ENCODE measurements at places on chromosomes 5 and 9.

- DNase-seq, result no peak
These were observed 120.0 kb downstream of the ZNF354C start for GRCh38 chr5:179180061-179180610.

GRCh38 chr5:59655693-59656309 is 237.7 kb downstream of the PDE4D start:
- no peak for DNase-seq

- DNase-seq, result no peak
These were observed 115.8 kb upstream of the KIF2A start for GRCh38 chr5:62190173-62190572.

DNA sequence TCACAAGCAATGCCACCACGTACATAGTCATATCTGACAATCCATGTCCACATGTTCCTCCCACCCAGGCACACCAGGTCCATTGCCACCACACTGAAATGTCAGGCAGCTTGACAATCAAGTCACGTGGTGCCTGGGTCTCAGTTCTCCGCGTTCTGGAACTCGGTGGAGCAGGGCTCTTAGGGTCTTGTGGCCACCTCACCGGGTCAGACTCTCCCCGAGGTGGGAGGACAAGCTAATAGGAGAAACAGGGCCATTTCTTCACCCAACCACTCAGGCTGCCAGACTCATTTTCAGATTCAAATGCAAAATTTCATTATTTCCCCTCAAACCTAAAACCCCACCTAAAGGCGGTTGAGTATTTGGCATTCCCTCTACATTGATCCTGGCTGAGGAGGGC is 200.5 kb upstream of the GAS1 start:
- DNase-seq, result no peak

- no peak for DNase-seq
These were observed 229.7 kb upstream of the TAS2R1 start for GRCh38 chr5:9859808-9860207.

GRCh38 chr5:176740702-176741496 is 69.5 kb upstream of the UNC5A start:
- DNase-seq, result no peak

- no peak for DNase-seq
These were observed 21.7 kb upstream of the SPINK7 start for GRCh38 chr5:148290271-148291195.

GRCh38 chr5:3372289-3372688 is 223.3 kb upstream of the IRX1 start:
- DNase-seq, result no peak

DNA sequence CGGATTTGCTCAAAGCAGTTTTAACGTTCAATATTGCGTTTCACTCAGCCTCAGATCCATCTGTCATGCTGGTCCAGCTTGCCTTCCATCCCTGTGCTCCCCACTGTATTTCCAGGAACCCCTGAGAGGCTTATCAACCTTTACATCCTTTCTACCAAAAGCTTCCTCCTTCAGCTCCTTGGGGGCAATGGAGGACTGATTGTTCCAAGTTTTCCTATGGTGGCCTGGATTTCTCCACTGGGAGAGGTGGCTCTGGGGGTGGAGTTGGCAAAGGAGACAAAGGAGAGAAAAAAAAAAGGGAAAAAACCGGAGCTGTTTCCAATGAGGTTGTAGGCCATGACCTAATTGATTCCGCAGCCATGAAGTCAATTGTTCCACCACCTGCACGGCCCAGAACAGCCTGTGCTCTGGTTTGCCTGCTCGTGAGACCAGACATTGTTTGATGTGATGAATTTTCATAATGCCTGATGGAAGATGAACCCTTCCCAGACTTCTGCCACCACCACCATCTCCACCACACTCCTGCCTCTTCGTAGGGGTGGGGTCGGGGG is 54.1 kb downstream of the ABLIM3 start:
- DNase-seq, result no peak

- DNase-seq, result no peak
These were observed 234.9 kb downstream of the YTHDC2 start for GRCh38 chr5:113748403-113748802.

DNA sequence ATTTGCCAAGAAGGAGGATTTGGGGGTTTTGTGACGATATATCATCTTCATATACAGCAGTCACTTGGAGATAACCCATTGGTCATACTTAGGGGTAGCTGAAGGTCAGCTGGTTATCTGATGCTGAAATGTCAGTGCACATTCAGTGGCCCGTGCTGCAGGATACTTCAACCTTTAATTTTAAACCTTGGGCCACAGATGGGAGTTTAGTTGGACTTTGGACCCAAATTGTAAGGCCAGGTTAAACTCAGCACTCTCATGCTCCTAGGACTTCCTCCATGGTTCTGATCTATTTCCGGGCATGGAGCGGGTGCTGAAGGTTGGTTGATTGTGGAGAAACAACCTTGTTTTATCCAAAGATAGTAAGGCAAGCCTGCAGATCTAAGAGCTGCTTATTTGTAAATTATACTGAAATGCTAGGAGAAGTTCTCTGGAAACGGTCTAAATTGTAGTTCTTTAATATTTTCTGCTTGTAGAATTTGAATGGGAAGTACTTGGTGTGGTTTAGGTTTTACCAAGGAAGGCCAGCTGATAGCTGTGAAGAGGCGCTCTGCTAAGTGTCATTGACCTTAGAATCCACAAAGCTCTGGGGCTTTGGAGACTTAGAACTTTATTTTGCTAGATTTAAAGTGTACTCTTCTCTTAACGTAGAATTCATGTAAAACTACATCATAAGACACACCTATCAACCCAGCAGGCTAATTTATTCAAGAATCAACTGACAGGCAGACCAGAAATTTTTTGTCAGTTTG is 38.6 kb downstream of the SLC44A1 start:
- no peak for DNase-seq

GRCh38 chr5:136674178-136674577 is 308.8 kb upstream of the TRPC7 start:
- DNase-seq, result peak; percentile 30

DNA sequence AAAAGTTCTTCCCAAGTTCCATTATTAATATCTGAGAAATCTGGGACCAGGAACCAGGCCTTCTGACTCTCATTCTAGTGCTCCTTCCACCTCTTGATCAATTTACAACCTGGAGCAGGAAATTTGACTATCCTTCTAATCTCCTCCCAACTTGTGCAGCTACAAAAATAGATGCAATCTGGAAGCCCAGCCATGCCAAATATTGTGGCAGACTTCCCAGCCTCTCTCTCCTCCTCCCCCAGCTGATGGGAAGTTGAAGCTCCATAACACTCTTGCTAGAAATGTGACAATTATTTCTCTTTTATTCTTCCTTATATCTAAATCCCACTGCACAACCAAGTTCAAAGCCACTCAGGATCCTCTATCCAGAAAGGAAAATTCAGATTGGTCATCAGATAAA is 252.1 kb downstream of the SEC61B start:
- no peak for DNase-seq

DNA sequence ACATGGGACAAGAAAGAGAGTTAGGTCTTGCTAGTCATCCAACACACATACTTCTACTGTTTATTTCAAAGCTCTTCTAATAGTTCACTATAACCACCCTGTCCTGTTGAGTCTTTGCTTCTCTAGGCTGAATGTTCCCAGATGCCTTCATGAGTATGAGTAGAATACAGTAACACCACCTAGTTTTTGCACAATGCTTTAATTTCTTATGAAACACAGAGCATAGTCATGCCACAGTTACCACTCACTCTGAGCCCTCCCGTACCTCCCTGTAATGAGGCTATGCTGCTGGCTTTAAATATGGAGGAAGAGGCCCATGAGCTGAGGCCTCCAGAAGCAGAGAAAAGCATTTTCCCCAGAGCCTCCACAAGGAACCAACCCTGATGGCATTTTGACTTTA is 75.0 kb upstream of the SLC1A3 start:
- DNase-seq, result no peak

GRCh38 chr5:103373597-103374472 is 115.3 kb downstream of the MACIR start:
- peak; percentile 27 for DNase-seq

- no peak for DNase-seq
These were observed 139.3 kb downstream of the PAX5 start for GRCh38 chr9:36894695-36895310.

GRCh38 chr5:5341531-5342292 is 80.8 kb upstream of the ICE1 start:
- no peak for DNase-seq

DNA sequence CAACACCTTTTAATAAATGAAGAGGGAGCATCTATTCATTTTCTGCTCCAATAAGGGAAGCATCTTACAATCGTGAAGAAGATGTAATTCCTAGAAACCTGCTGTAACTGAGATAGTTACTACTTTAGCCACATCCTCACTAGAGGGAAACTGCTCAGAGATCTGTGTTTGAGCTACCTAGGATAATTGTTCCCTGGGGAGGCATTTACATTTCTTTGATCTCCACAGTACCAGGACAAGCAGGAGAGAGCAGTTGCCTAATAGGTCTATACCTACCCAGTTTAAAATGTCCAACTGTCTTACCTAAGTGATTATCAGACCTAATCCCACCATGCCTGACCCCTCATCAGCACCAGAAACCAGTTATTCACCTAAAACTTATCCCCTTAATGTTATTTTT is 196.9 kb downstream of the TUSC1 start:
- DNase-seq, result no peak

- no peak for DNase-seq
These were observed 72.2 kb downstream of the C9orf50 start for GRCh38 chr9:129548571-129549135.

- DNase-seq, result no peak
These were observed 141.8 kb upstream of the RUSC2 start for GRCh38 chr9:35348109-35348508.

DNA sequence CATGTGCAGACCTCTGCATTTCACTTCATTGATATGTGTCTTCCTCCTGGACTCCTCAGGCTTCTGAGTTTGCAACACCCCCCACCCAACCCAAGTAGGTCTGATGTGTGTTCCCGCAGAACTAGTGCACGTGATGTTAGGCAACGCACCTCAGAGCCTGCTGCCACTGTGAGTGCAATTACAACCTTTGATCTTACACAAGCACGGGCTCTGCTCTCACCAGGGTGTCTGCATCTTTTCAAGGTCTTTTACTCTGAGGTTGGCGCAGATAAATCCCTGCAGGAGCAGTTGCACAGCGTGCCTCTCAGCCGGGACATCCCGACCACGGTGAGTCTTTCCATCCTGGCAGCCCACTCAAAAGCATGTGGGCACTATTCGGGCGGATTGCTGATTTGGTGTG is 80.1 kb downstream of the EGFLAM start:
- DNase-seq, result no peak

GRCh38 chr5:176414704-176415103 is 1.6 kb downstream of the CLTB start:
- DNase-seq, result no peak

- no peak for DNase-seq
These were observed 28.4 kb upstream of the ITGA1 start for GRCh38 chr5:52759331-52759730.

DNA sequence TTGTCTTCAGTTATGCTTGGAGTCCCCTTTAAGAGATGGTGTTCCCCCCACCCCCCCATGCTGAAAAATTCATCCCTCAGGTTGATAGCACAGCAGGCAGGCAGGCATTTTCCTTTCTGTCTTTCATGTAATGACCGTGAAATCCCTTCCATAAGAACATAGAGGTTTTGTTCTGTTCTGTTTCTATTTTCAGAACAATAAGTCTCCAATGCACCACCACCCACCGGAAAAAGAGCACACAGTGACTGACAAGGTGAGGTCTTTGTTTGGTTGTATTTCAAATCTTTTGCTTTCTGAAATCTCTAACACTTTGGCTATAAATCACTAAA is 52.4 kb downstream of the DMRT2 start:
- DNase-seq, result no peak

DNA sequence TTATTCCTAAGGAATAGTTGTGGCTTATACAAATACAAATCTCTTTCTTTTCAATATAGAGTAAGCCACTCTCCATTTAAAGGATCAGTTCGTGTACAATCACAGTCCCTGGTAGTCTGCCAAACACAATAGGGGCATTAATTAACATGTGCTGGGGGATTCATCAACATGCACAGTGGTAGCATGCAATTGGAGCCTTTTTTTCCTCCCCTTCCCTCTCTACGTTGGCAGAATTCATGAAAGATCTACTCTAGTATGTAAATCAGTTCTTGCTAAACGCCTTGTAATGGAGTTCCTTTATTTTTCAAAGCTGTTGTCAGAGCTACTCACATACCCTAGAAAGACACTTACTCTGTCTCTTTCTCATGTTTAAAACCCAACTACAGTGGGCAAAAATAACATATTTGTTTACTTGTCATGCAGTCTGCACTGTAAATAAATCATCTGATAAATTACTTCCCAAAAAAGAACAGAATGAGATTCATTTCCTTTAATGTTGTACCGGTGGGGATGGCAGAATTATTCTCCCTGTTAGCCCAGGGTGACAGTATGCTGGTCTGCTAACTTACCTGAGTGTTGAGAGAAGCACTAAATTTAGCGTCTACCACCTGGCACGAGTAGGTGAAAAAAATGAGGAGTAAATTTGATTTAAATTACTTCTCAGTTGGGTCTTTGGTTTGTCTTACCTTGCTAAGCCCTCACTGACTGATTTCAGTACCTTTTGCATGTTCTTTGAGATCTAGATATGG is 341.5 kb upstream of the CCNH start:
- no peak for DNase-seq

GRCh38 chr5:64190562-64191306 is 25.1 kb downstream of the RNF180 start:
- no peak for DNase-seq

GRCh38 chr5:161548487-161549094 is 2.1 kb upstream of the GABRB2 start:
- no peak for DNase-seq

GRCh38 chr5:72248410-72248981 is 71.5 kb downstream of the MRPS27 start:
- DNase-seq, result no peak

DNA sequence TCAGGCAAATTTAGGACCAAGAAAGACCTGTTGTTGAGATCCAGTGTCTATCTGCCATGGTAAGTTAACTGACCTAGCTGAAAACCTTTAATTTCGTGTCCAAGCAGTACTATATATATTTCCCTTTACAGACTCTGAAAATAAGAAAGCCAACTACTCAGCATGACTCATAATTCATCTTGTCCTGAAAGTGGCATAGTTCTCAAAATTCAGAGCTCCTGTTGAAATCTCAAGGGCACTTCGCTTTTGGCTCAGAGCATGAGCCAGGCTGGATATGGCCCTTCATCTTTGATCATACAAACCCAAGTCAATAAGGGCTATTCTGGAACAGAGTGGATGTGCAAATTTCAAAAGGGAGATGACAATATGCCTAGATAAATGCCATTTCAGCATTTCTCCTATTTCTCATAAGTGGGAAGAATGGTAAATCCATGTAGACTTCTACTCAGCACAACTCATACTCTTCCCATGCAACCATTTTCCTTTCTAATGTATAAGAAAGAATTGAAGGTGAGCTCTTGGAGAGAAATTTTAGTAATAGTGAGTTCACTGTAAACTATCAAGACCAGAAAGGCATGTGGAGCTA is 567.9 kb upstream of the DAB2 start:
- no peak for DNase-seq

- DNase-seq, result no peak
These were observed 16.0 kb upstream of the ASTN2 start for GRCh38 chr9:117430813-117431212.

GRCh38 chr5:139667730-139668063 is 19.5 kb downstream of the CXXC5 start:
- DNase-seq, result no peak

- no peak for DNase-seq
These were observed 168.3 kb upstream of the OTULINL start for GRCh38 chr5:14413331-14413750.
